Activated CD4-positive, alpha-beta T cell treated with anti-CD3 and anti-CD28 coated beads, Interleukin-2, amount 50 U/mL, for 1 hour (primary cell): ENCODE measurements at places on chromosomes 7 and 10.

DNA sequence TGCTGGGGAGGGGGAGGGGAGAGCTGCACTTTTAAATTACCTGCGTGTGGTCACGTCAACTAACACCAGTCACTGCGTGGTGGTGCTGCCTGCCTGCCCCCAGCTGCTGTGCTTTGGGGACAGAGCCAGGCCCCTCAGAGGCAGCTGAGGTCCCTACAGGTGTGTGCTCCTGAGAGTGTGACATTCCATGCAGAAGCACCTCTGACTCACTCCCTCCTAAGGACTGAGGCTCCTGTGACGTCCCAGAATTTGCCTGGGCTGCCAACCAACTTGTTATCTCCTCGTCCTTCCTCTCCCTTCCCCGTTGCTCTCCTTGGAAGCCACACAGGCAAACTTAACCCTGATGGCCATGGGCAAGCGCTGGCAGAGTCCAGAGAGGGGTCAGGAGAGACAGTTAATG, 563.0 kb downstream of the PARD3 start:
- DNase-seq = no peak

- DNase-seq = no peak
Measured at GRCh38 chr10:24912215-24912614, 40.2 kb downstream of the PRTFDC1 start.

- no peak for DNase-seq
Measured at GRCh38 chr10:43968961-43969360, 320.3 kb upstream of the ZNF32 start.

- DNase-seq = no peak
Measured at GRCh38 chr10:116835658-116836057, 13.6 kb upstream of the ENO4 start.

- no peak for DNase-seq
Measured at GRCh38 chr7:122433765-122434164, 129.2 kb upstream of the FEZF1 start.

DNA sequence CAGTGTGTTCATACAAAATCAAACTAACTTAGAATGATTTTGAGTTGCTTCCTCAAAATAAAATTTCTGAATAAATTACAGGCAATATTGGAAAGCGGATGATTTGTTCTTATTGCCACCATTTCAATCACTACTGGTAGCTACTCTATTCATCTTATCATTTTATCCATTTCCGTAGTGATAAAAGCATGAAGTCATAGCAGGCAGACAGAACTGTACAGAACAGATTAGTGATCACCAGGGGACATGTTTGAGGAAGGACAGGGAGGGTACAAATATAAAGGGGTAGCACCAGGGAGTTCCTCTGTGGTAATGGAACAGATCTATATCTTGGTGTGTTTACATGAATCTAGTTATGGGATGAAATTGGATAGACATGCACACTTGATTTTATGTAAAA, 138.5 kb downstream of the WNT2 start:
- no peak for DNase-seq

DNA sequence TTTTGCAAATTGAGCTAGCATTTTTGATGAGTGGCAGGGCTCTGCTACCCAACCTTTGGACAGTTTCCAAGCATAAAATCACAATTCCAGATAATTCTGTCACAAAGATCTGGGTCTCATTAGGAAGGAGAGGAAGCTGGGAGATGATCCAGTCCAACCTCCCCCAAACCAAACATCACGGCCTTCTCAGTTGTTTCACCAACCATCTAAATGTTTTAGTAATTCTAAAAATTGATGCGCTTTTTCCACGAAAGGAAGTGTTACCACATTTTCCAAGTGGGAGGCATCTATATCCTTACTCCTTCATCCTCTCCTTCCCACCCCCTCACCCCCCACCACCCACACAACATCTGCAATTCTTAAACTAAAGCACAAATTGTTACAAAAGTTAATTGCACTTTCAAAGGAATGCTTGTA, 108.3 kb downstream of the EGFR start:
- DNase-seq = no peak

- no peak for DNase-seq
Measured at GRCh38 chr10:51910189-51910588, 210.8 kb upstream of the CSTF2T start.

GRCh38 chr10:22682237-22683139, 31.9 kb downstream of the PIP4K2A start:
- peak; percentile 55 for DNase-seq

- DNase-seq = no peak
Measured at GRCh38 chr7:23044581-23044980, 30.7 kb upstream of the HYCC1 start.

DNA sequence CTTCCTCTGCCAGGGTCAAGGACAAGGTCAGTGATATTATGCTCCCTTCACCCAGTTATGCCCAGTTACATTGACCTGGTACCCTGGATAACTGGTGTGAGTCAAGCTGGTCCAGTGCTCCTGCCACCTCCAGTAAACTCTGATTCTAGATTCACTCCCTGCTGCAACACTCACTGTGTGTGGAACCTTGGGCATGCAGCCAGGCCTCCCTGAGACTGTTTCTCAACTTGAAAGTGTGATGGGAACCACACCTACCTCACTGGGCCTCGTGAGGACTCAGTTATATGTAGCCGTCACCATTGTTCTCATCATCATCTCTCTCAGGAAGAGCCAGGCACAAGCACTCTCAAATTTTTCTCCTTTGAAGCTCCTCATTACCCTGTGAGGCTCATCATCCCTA, 935 bp upstream of the ZNF736 start:
- DNase-seq = no peak
